Muscle of leg (tissue), 16 donors: ENCODE measurements at places on chromosomes 4 and X. TPM values are rescaled to one million over a fixed set of nuclear protein-coding genes. Genes with fewer than 3 reads are reported as not detected.

GRCh38 chrX:109728173-109728535, 4.9 kb downstream of the ACSL4 start:
- peaks cover 7% of the 10 kb centered on the region for H3K27me3 ChIP-seq
- peak; percentile 8 for DNase-seq
- no peak overlapping the region for H3K27ac ChIP-seq
- H3K36me3 ChIP-seq: no peaks in the 10 kb centered on the region
- H3K4me3 ChIP-seq: no peak overlapping the region
- H3K4me1 ChIP-seq: no peaks in the 10 kb centered on the region

DNA sequence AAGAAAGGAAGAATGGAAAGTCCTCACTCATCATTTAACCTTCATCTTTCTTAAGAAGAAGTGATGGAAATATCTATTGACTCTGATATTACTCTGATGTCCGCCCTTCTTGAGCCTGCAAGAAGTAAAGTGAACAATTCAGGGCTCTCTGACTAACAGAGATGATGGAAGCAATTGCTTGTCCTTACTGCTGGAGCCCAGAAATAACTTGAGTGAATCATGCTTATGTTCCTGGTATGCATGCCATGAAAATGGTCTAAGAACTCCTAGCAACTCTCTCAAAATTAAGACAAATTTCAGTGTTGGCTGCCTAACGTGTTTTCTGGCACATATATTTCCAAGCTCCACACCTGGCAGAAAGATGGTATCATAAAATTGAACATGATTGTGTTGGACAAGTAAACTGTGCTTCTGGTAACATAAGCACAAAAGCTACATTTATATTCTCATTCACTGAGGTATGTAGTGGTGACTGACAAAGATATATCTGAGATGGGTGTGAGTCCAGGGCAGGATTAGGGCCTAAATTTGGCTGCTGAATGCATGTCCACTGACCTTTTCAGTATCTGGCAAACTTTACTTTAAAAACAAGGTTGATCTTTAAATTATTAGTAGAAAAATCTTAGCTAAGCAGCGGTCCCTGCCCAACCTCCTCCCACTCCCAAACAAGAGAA, 109.2 kb upstream of the OTUD4 start:
- H3K27me3 ChIP-seq: no peaks in the 10 kb centered on the region
- no peaks in the 10 kb centered on the region for H3K4me1 ChIP-seq
- no peaks in the 10 kb centered on the region for H3K36me3 ChIP-seq

- H3K4me3 ChIP-seq: no peak overlapping the region
- no peak for DNase-seq
- H3K36me3 ChIP-seq: peaks cover 9% of the 10 kb centered on the region
- H3K27me3 ChIP-seq: peaks cover 4% of the 10 kb centered on the region
- no peak overlapping the region for H3K27ac ChIP-seq
Observed at GRCh38 chr4:139286186-139286698, 6.2 kb upstream of the MGARP start.

BEX1 gene
- total RNA-seq: 0.49 TPM

CCDC120 gene
- total RNA-seq: 0.98 TPM

FGD1 gene
- 7.0 TPM for total RNA-seq

GRCh38 chr4:126532527-126532926, 1100.2 kb upstream of the INTU start:
- no peak overlapping the region for H3K27ac ChIP-seq
- H3K4me3 ChIP-seq: no peak overlapping the region
- no peak for DNase-seq
- H3K36me3 ChIP-seq: no peaks in the 10 kb centered on the region
- peaks cover 2% of the 10 kb centered on the region for H3K4me1 ChIP-seq
- no peaks in the 10 kb centered on the region for H3K27me3 ChIP-seq
